NCI-H1417 (cell line): ENCODE measurements at places on chromosomes 2 and 18.

GRCh38 chr18:78861706-78862105 is 117.9 kb upstream of the SALL3 start:
- no peak for DNase-seq

DNA sequence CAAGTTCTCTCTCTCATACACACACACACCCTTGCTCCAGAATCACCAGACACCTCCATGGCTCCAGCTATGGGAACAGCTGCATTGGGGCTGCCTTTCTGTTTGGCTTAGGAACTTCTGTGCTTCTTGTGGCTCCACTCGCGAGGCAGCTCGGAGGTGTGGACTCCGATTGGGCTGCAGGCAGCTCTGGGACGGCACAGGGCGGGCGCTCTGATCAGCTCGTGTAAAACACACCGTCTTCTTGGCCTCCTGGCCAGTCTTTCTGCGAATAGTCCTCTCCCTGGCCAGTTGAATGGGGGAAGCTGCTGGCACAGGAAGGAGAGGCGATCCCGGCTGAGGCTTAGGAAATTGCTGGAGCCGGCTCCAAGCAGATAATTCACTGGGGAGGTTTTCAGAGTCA is 22.4 kb downstream of the FOSL2 start:
- DNase-seq = no peak

DNA sequence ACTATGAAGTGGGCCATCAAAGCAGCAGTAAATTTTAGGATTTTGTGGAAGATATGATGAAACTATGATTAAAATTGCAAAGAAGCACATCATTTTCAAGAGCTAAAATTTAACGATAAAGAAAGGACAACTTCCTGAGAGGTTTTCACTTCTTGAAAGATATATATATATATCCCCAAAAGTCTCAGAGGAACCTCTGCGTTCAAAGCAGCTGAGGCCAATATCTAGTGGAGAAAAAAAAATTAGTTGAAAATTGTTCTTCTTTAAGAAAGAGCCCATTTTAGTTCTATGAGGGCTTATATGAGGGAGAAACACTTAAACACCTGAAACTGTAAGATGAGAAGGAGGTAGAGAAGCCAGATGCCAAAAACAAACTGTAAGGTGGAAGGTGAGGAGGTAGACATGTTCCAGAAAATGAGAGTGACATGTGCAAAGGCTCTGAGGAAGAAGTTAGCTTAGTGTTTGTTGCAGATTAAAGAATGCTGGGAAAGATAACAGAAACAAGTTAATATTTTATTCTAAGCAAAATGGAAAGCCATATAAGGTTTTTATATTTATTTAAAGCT is 72.9 kb upstream of the VRK2 start:
- DNase-seq = no peak

DNA sequence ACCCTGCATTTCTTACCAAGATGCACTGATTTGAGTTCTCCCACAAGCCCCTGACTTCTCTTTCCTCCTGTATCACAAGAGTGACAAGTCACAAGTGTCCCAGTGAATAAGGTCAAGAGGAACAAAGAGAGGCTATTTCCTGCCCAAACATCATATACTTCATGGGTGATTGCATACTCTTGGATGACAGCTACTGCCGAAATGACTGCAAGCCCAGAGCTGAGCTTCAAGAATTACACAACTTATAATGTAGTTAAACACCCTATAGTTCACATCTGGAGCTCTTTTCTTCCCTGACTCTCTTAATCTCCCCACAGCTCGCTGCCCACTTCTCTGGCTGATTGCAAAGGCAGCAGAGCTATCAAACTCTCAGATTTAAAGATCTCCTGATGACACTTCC is 289.7 kb upstream of the PARD3B start:
- no peak for DNase-seq

DNA sequence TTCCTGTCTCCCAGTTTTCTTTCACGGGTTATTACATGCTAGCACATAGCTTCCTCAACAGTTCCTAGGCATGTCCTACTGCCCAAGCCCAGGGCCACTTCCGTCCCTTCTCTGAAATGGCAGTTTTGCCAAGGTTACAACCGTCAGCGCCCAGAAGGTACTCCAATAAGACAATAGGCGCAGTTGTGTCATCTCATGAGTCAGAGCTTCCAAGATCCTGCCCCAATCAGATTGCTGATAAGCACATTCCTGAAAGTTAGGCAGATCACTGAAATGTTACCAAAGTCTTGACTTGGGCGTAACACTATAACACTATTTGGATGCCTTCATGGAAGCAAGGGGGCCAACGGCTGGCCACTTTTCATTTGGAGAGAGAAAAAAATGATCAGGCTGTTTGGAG is 34.2 kb downstream of the GKN2 start:
- no peak for DNase-seq

- DNase-seq = no peak
Observed at GRCh38 chr2:188810586-188810985, 163.6 kb upstream of the COL3A1 start.

DNA sequence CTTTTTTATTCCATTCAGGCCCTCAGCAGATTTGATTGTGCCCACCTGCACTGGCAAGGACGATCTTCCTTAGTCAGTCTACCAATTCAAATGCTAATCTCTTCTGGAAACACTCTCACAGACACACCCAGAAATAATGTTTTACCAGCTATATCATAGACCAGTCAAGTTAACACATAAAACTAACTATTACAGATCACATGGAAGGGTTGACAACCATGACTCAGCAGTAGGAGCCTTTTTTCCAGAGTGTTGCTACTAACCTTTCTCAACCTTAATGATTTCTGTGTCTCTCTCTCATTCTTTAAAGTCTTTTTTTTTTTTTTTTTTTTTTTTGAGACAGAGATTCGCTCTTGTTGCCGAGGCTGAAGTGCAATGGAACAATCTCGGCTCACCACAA is 143.5 kb upstream of the MSH6 start:
- DNase-seq = no peak

DNA sequence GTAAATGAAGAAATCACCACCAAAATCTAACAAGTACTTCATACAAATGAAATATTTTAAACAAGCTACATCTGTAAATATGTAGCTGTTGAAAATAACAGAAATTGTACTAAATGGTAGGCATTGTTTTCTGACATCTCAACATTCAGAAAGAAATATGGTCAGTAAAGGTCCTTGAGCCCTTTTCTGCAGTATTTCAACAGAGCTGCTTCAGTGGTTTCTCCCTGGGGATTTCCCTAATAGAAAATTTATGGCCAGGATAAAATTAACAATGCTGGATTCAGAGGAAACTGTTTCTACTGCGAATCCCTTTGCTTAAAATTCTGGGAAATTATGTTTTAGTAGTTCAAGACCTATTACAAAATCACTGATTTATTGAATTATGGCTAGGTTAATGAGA is 256.6 kb downstream of the PIEZO2 start:
- peak; percentile 61 for DNase-seq

GRCh38 chr2:230981704-230982103 is 14.2 kb upstream of the SPATA3 start:
- no peak for DNase-seq

- no peak for DNase-seq
Observed at GRCh38 chr18:63808125-63808524, 32.9 kb downstream of the SERPINB7 start.

GRCh38 chr2:10063566-10063965 is 16.6 kb downstream of the CYS1 start:
- no peak for DNase-seq

GRCh38 chr2:157572725-157573124 is 55.9 kb downstream of the ACVR1C start:
- DNase-seq = peak; percentile 0

- no peak for DNase-seq
Observed at GRCh38 chr2:124822516-124822915, 797.4 kb downstream of the CNTNAP5 start.

- DNase-seq = no peak
Observed at GRCh38 chr2:24047703-24048033, 477 bp upstream of the WDCP start.

- DNase-seq = no peak
Observed at GRCh38 chr2:80154231-80154915, 150.2 kb downstream of the LRRTM1 start.

- no peak for DNase-seq
Observed at GRCh38 chr2:226559536-226559935, 240.1 kb downstream of the IRS1 start.

DNA sequence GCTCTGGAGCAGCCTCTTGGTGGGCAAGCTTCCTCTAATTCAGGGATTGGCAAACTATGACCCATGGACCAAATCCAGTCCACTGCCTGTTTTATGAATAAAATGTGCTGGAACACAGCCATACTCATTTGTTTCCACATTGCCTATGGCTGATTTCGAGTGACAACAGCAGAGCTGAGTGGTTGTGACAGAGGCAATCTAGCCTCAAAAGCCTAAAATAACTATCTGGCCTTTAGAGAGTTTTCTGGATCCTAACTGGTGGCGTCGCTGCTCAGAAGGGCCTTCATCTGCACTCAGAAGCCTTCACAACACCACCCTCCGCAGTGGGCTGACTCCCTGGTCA is 147.1 kb downstream of the CCBE1 start:
- DNase-seq = no peak

DNA sequence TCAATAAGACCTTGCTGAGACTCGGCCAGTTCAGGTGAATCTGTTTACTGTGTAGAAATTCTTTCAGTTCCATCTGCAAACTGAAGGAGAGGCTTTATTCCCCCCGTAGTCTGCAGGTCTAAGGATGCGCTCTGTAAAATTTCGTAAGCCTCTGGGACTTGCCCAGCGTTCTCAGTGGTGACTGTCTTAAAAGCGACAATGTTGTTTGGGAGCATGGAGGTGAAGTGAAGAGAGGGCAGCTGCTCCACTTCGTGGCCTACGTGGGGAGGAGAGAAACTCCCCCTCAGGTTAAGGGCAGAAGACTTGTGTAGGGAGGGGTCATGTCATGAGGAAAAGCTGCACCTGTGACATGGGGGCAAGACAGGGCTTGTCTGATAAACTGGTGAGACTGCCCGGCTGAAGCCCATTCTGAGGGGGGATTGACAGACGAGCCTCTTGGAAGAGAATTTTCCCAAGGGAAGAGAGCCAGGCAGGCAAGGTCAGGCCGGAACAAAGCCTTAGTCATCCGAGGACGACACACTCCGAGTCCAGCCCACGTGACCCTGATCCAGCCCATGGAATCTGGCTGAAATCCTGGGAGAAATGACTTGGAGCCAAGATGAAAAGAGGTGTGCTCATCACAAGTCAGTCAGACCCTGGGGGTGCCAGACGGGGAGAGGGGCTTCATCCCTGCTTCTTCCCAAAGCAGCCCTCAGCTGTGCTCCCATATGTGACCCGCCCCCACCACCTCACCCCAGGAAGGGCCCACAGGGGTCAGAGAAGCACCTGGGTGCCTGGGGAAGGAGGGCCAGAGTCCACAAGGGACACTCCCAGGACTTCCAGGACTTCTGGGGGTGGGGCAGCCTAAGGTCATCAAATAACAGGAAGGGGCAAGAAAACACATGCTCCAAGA is 88.5 kb upstream of the SH3BP4 start:
- no peak for DNase-seq

GRCh38 chr2:54946220-54946805 is 103.9 kb downstream of the RTN4 start:
- no peak for DNase-seq

DNA sequence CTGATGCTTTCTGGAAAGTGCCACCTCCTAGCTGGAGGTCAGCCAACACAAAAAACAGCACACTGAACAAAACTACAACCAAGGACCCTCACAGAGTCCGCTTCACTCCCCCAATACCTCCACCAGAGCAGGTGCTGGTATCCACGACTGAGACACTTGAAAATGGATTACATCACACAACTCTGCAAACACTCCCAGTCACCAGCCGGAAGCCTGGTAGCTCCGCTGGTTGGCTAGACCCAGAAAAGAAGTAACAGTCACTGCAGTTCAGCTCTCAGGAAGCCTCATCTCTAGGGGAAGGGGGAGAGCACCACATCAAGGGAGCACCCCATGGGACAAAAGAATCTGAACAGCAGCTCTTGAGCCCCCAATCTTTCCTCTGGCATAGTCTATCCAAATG is 175.4 kb downstream of the LCLAT1 start:
- DNase-seq = no peak

DNA sequence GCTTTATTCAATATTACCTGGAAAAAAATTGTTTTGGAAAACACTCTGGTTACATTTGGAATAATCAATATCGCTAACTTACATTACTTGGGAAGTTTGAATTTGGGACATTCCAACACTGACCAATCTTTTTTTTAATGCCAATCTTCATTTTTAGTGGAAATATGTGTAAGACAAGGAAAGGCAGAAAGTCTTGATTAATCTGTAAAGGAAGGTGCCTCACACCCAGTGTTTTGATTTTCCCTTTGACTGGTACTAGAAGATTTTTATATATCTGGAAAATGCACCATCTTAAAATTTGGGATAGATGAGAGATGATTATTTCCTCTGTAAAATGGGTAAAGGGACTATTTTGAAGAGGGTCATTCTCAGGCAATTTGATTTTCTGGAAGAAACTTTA is 879.2 kb upstream of the ZEB2 start:
- no peak for DNase-seq

- DNase-seq = peak; percentile 55
Observed at GRCh38 chr18:28637897-28638296, 461.0 kb upstream of the CDH2 start.

GRCh38 chr2:11375025-11375688 is 30.7 kb upstream of the ROCK2 start:
- DNase-seq = no peak

- no peak for DNase-seq
Observed at GRCh38 chr2:218569661-218570500, 1.2 kb downstream of the CNOT9 start.

- DNase-seq = peak; percentile 63
Observed at GRCh38 chr18:31741097-31741735, 19.5 kb downstream of the SLC25A52 start.

DNA sequence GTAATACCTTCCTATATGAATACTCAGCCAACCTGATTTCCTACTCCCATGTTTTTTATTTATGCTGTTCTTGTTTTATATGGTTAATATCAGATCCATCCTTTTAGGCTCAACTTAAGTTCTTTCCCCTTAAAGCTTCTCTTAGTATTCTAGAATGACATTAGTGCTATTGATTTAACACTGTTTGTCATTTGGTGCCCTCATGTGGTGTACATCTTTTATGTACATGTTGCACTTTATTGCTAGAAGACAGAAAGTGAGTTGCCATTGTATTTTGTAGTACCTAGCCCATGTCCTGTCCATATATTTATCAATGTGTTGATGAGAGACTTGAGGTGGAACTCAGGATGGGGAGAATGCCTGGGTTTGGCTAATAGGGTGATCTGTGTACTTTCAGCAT is 2.5 kb downstream of the HTRA2 start:
- peak; percentile 60 for DNase-seq

DNA sequence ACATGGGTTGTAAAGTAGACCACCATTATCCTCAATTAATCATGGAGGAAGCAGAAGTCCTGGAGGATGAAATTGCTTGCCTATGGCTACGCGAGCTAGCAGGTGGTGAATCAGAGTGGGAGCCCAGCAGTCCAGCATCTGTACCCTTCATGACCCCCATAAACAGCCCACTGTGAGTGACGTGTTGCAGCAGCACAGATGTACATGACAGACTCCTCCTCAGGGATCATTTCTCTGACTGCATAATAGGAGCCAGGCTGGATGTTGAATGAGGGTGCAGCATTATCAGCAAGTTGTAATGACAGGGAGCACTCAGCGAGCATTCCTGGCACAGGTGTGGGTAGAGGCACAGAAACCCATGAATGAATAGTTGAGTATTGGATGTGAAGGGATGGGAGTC is 339.3 kb downstream of the MYCN start:
- DNase-seq = no peak

GRCh38 chr2:172333235-172333977 is 94.0 kb upstream of the ITGA6 start:
- DNase-seq = no peak
